ENCODE measurements at places on chromosomes 13 and 19.

GRCh38 chr13:35791184-35791851 lies 314.8 kb upstream of the MAB21L1 start:
- no peak for DNase-seq

DNA sequence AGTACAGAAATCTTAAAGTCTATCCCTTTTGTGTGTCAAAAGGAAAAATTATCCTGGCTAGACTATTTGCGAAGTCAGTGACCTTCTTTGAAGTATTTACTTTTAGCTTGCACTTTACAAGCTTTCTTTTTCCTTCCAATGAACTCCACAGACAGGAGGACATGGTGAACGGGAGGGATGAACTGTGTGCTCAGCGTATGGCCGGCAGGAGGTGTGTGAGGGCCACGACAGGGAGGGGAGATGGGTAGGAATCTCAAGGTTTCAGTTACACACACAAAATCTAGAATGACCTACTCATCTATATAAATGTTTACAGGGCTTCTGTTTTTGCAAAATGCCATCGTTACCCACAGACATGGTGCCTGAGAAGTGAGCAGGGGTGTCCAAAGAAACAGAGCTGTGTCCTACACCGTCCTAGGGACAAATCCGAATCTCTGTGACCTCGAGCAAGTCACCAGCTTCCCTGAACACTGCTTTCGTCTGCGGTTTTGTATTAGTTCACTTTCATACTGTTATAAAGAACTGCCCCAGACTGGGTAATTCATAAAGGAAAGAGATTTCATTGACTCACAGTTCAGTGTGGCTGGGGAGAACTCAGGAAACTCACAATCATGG lies 537.2 kb downstream of the LIG4 start:
- no peak for DNase-seq

- DNase-seq: peak; percentile 83
Measured at GRCh38 chr19:47296036-47296435, 13.6 kb upstream of the C5AR1 start.

DNA sequence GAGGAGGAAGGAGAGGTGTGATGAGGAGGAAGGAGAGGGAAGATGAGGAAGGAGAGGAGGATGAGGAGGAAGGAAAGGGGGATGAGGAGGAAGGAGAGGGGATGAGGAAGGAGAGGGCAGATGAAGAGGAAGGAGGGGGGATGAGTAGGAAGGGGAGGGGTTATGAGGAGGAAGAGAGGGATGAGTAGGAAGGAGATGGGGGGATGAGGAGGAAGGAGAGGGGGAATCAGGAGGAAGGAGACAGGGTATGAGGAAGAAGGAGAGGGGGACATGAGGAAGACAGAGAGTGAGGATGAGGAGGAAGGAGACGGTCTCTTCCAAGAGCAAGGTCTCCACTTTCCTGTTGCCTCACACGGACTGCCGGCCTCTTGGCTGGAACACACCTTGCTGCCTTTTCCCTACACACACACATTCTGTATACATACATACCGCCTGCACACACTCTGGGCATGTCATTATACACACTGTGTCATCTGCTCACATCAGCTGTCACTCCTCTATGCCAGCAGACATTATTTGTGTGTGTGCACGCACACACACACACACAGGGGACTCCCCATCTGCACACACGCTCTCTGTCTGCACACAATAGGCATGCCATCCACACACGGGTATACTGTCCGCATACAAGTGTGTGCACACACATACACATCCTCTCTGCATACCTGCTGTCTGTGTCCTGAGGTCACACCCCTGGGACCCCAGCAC lies 11.1 kb upstream of the VSTM2B start:
- DNase-seq: no peak

GRCh38 chr13:70310396-70311119 lies 202.3 kb upstream of the KLHL1 start:
- DNase-seq: peak; percentile 74

GRCh38 chr13:44872751-44873150 lies 116.5 kb downstream of the NUFIP1 start:
- no peak for DNase-seq

DNA sequence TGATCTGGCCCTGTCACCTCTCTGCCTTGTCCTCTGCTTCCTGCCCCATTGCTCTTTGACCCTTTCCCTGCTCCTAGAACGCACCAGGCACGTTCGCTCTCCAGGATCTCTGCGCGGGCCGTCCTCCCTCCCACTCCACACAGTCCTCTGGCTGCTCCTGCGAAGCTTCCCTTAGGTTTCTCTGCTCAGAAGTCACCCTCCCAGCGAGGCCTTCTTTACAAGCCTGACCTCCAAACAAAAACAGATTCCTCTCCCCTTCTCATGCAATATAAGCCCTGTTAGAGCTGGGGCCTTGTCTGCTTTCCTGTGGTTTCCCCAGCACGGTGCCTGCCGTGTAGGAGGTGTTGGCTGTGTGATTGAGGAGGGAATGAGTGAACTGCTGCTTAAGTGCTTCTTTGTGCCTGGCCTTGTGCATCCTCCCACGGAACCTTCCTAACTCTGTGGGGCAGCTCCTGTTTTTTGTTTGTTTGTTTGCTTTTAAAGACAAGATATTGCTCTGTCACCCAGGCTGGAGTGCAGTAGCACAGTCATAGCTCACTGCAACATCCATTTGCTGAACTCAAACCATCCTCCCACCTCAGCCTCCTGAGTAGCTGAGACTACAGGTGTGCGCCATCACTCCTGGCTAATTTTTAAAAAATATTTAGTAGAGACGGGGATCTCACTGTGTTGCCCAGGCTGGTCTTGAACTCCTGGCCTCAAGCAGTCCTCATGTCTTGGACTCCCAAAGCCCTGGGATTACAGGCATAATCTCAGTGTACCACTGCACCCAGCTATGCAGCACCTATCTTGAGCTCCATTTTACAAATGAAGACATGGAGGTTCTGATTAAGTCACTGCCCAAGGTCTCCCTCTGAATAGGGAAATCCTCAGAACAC lies 82.0 kb downstream of the SIPA1L3 start:
- DNase-seq: no peak

- no peak for DNase-seq
Measured at GRCh38 chr13:36214163-36214921, at the start of gene SOHLH2. Gene SOHLH2 (minus strand): TSS chr13:36214556. CDS start chr13:36214526, 30 bp downstream.

- DNase-seq: no peak
Measured at GRCh38 chr19:56372281-56372680, 21.1 kb downstream of the ZNF582 start.

GRCh38 chr19:15269806-15270205 lies 37.6 kb upstream of the EPHX3 start:
- DNase-seq: no peak

GRCh38 chr19:17346109-17346671 lies 8.8 kb downstream of the GTPBP3 start:
- DNase-seq: peak; percentile 10

GRCh38 chr13:52165411-52165810 lies 6.0 kb upstream of the NEK3 start:
- no peak for DNase-seq

DNA sequence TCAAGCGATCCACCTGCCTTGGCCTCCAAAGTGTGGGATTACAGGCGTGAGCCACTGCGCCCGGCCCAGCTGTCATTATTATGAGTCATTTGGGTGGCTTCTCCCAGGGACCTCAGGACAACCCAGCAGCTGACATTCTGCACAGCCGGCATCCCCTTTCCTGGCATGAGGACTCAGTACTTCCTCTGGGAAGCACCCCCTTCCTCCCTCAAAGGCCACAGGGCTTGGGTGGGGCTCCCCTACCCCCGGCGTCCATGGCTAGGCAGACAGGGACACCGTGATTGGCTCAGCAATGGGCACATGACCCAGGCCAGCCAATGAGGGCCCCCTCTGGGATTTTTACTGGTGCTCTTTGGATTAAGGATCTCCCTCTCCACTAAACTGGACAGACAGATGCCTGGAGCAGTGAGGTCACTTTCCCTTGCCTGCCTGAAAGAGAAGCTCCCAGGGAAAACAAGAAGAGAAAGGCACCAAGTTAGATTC lies 6.0 kb downstream of the KANK2 start:
- no peak for DNase-seq

DNA sequence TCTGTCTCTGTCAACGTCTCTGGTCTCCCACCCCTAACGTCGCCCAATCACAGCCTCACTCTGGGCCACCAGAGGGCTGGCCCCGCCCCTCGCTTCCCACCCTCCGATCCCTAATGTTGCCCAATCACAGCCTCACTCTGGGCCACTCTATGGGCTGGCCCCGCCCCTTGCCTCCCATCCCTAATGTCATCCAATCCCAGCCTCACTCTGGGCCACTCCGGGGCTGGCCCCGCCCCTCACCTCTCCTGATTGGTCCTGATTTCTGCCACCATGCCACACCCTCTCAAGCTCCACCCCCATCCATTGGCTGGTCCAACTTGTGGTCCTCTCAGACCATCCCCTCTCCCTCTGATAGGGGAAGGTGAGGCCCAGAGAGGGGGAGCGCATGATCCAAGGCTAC lies 24.9 kb downstream of the CELF5 start:
- DNase-seq: no peak

DNA sequence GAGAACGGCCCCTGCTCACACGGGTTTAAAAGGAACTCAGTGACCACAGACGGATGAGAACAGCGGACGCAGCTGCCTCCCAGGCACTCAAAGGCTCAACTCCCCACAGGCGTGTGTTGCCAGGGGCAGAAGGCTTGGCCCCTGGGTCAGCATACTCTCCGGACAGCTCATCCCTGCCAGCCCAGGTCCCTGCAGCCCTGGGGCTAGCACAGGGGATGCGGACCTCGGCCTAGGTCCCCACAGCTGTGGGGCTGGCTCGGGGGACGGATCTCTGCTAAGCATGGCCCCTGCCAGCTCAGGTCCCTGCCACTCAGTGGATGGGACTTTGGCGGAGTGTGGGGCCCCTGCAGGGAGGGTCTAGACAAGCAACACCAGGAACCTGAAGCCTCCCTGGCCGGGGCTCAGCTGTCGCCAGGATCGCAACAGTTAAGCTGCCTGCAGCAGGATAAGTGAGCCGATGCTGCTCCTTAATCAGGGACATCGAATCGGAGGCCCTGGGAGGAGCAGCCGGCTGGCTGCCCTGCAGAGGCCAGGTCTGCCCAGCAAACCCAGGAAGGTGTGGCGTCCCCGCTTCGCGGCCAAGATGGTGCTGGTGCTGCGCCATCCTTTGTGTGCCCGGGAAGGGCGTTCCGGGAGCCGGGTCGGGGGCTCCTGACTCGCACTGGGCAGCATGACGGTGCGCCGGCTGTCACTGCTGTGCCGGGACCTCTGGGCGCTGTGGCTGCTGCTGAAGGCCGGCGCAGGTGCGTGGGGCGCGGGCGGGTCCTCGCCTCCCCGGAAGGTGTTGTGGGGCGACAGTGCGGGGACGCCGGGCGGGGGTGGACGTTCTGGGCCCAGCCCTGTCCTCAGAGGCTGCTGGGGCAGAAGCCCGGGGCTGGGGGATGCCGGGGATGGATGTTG lies 32.5 kb downstream of the MCF2L start:
- DNase-seq: peak; percentile 84

GRCh38 chr13:49240017-49240416 lies 7.7 kb upstream of the CDADC1 start:
- DNase-seq: peak; percentile 8

DNA sequence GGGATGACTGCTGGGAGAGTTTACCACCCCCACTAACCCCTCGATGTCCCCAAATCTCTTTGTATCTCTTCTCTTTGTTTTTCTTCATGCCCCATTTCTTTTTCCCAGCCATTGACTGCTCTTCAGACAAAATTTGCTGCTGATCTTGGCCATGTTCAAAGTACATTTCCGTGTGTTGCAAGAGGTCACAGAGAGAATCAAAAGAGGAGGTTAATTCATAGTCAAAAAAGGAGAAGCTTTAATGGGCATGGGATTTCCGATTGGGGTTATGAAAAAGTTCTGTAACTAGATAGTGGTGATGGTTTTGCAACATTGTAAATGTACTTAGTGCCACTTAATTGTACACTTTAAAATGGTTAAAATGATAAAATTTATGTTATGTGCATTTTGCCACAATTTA lies 121.1 kb downstream of the FLT1 start:
- DNase-seq: no peak

GRCh38 chr19:6038634-6039405 lies 60.9 kb upstream of the RANBP3 start:
- DNase-seq: no peak

All from NCI-H2081 (cell line).